ENCODE measurements at places on chromosomes 1 and 21.

DNA sequence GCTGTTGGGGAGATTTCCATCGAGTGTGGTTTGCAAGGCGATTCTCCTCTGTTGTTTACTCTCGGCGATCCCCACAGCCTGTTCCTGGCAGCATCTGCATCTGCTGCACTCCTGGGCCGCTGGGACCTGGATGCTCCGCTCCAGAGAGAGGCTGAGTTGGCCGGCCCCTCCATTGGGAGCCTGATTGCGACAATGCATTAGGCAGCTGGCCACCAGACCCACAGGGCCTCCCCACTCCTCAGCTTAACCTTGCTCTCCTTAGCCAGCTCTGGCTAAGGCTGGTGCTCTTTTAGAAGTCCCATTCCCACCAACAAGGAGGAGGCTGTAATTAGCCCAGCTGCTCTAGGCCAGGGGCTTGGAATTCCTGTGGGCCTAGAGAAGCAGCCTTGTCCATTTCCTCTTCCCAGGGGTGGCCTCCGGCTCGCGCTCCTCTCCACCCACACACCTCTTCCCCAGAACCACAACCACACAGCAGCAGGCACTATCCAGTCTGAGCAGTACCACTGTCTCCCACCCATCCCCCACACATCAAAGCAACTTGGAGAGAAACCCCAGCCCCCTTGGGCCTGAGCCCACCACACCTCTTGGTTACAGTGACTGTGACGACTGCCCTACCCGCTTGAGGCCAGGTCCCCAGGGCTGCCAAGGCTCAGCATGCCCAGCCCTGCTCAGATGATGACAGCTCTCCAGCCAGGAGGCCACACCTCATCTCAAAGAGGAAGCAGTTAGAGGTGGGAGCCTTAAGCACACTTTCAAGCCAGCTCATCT, 193.8 kb upstream of the EDN2 start:
- DNase-seq: peak; percentile 63

DNA sequence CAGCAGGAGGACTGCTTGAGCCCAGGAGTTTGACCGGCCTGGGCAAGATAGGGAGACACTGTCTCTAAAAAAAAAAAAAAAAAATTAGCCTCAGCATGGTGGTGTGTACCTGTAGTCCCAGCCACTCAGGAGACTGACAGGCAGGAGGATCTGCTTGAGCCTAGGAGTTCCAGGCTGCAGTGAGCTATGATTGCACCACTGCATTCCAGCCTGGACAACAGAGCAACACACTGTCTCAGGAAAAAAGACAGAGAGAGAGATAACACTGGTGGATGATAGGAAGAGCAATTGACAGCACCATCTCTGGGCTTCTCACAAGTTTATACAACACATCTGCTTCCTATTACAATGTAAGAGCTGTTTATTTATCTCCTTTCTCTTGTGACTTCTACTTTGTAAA, 2.4 kb upstream of the RNU11 start:
- DNase-seq: no peak

DNA sequence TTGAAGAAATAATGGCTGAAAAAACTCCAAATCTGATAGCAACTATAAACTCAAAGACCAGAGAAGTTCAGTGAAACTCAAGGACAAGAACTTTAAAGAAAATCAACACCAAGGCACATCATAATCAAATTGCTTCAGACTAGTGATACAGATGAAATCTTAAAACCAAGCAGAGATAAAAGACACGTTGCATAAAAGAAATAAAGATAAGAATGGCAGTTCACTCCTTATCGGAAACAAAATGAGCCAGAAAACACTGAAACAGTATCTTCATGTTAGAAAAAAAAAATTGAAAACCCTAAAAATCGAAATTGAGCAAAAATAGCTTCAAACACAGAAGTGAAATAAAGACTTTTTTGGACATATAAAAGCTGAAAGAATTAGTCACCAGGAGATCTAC, 4.6 kb upstream of the RAB4A start:
- no peak for DNase-seq

GRCh38 chr1:51000160-51000559, 30.1 kb downstream of the CDKN2C start:
- no peak for DNase-seq

DNA sequence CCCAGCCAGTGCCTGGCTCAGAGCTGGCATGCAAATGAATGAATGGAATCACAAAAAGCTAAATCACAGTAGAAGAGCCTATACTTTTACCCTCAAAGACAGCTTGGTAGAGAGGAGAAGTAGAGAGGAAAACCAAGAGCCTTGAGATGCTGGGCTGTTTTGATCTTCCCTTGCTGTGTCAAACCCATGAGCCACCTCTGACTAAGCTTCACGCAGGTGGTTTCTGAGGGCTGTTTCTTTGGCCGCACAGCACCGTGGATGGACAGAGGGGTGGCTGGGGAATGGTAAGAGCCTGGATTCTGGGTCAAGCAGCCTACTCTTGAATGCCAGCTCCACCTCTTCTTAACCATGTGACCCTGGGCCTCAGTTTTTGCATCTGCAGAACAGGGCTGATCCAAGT, 18.6 kb downstream of the ABCG1 start:
- no peak for DNase-seq

- DNase-seq: peak; percentile 12
These were observed 72.1 kb downstream of the PEX14 start for GRCh38 chr1:10546896-10547295.

- no peak for DNase-seq
These were observed 13.9 kb downstream of the ASH1L start for GRCh38 chr1:155548706-155549105.

Data from cardiac fibroblast (primary cell).